ENCODE measurements at places on chromosomes 1 and 21.

GRCh38 chr1:86499987-86500593, 31.4 kb downstream of the CLCA1 start:
- DNase-seq: peak; percentile 93

DNA sequence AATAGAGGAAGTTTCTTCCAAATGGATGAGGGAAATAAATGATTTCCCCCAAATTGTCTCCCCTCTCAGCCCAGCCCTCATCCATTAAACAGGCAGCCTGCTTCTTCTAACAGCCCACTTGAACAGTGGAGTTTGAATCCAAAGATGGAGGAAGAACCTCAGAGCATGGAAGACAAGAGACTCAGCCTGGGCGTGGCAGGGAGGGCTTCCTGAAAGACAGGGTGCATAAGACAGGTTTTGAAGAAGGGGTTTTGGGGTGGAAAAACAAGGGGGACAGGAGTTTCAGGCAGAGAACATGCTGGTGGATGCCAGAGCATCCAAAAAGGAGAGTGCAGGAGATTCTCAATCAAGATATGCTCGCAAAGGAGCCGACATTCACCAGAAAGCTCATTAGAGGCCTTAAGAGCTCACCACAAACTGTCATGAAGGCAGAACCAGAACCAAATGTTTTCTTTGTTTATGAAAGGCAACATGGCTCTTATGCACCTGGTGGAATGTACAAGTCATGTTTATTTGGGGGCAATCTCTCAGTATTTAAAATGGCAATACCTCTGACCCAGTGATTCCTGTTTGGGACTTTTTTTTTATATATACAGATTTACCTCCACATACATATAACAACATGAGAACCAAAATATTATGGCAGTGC, 26.5 kb upstream of the TSPEAR start:
- peak; percentile 72 for DNase-seq

- DNase-seq: no peak
These were observed 6.9 kb downstream of the ERRFI1 start for GRCh38 chr1:8019229-8019620.

DNA sequence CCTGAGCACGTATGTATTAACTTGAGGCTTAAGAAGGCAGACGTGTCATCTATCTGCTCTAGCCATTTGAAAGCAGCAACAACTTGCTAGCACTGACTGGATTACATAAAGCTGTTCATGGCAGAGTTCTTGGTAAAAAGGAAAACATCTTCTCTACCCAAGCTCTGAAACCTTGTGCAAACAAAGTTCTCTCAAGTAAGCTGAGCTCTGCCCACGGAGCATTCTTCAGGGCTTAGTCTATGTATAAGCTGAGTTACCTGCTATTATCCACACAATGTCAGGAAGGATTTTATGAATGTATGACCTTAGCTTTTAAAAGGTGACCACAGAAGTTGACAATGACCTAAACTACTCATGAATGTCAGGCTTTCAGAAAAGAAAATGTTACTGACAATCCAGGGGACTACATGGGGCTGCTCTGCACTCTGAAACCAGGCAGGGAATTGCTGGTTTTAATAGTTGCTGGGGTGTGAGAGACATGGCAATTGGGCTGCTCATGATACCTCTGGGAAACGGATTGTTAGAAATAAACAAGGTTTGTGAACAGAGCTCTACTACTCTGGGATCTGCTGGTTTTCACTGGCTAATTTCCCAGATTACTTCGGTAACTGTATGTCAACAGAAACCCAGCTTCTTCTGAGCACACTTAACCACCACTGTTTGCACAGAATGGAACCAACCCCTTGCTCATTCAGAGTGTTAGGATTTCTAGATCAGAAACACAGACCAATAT, 29.6 kb upstream of the CCN1 start:
- DNase-seq: no peak

DNA sequence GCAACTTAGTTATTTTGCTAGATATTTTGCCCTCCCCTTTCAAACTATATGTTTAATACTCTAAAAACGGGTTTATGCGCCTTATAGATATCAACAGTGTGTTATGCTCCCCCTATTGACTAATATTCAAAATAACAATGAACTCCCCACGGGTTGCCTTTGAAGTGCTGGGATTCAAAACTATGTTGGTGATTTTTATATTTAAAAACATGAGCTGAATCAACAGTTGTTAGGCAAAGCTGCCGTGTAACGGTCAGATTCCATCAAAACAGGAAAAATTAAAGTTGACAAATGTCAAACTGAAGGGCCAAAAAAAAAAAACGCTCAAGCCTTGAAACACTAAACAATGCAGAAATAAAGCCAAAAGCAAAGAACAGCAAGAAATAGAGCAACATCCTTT, 2.5 kb downstream of the TGFBR3 start:
- no peak for DNase-seq

DNA sequence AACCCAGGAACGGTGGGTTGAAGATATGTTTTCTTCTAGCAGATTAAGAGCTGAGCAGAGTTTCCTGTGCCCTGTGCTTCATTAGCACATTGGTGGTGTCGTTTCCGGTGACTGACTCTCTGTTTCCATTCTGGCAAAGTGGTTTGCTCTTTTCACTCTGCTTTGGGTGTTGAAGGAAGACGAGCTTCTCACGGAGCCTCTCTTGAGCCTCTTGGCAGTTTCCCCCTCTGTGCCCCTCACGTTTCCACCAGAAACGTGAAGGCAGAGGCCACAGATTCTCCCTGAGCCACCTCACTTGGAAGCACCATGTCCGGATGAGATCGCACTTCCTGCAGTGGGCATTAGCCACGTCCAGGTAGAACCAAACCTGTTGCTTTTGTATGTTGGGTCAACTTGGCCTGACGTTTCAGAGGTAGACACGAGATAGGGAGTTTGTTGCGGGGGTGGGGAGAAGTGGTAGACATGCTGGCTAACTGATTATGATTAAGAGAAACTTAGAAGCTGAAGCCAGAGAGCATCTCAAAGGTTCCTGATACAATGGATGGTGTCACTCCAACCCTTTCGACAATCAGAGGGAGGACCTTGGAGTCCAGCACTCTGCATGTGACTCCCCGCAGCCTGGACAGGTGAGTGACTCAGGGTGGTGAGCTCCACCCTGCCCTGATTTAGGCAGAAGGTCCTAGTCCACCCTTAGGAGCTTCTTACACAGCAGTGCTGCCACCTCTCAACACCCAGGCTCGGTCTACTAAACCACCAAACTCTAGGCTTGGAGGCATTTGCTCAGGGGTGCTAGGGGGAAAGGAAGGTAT, at the start of gene LAX1:
Gene LAX1 (plus strand): TSS at position 155 of the 809 bp plus-strand sequence. CDS start 383 bp downstream, at position 538.
- DNase-seq: no peak

DNA sequence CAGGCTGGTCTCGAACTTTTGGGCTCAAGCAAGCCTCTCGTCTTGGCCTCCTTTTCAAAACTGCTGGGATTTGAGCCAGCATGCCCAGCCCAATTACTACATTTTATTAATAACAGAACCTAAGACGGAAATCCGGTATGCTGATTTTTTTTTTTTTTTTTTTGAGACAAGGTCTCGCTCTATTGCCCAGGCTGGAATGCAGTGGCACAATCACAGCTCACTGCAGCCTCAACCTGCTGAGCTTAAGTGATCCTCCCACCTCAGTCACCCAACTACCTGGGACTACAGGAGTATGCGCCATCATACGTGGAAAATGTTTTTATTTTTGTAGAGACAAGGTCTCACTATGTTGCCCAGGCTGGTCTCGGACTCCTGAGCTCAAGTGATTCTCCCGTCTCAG, 20.2 kb downstream of the ACBD3 start:
- no peak for DNase-seq
